ENCODE measurements at places on chromosomes 7 and 10.

DNA sequence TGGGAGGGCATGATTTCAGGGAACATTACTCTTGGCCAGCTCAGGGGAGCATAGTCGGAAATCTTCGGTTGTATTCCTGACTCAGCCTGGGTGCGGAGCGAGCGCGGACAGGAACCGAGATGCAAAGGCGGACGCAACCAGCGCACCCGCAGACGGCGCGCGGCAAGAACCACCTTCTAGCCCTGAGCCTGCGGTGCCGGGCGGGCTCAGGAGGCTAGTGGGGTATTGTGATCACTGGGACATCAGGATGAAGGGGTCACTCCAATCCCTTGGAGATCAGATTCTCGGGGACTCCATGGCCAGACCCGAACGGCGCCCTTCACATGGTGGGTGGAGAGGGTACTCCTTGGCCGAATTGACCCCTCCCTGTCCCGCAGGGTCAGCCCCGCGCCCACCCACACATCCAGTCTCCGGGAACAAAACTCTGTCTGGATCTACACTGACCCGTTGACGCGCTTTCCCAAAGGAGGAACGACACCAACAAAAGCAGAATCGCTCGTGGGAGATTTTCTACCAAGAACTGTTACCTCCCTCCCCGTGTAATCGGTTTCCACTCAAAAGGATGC, 730.5 kb downstream of the ZWINT start:
- DNase-seq, result no peak

DNA sequence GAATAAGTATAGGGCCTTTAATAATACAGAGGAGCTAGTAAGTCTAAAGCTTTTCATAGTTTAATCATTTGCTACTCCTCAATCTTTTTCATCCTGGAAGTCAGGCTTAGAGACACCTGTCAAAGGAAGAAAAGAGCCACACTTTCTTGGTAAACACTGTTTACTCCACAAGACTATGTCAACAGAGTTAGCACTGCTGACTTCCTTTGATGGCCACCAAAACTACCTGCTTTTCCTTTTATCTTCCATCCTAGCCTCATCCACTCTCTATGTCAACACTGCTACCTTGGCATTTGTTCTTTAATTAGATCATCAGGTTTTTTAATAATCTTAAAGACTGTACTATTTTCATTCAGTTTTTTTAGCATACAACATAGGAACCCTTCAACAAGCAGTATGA, 106.2 kb downstream of the ELAPOR2 start:
- no peak for DNase-seq

DNA sequence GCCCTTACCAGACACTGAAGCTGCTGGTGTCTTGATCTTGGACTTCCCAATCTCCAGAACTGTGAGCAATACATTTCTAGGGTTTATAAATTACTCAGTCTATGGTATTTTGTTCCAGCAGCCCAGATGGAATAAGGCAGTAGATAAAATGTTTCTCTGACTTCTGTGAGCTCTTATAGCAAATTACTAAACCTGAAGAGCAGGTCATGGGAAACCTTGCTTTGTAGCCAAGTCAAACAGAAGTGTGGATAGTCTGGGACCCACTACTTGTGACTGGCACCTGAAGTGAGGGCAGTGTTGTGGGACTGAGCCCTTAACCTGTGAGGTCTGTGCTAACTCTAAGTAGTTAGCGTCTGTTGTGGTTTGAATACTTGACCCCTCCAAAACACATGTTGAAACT, 4.6 kb upstream of the TBRG4 start:
- DNase-seq, result no peak

DNA sequence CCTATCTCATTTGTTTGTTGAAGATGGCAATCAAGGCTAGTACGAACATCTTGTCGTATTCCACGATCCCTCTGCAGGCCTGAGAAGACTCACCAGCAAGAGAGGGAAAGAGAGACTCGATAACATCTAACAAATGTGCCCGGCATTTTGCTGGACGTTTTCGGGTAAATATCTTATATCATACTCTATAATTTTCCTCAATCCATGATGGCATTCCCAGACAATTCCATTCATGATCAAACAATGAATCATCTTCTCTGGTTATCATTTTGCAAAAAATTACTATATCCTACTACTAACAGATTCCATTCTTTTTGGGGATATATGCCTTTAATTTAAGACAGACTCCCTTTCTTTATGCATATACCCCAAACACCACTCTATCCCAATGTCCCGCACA, 118.1 kb downstream of the TYW1B start:
- DNase-seq, result no peak

DNA sequence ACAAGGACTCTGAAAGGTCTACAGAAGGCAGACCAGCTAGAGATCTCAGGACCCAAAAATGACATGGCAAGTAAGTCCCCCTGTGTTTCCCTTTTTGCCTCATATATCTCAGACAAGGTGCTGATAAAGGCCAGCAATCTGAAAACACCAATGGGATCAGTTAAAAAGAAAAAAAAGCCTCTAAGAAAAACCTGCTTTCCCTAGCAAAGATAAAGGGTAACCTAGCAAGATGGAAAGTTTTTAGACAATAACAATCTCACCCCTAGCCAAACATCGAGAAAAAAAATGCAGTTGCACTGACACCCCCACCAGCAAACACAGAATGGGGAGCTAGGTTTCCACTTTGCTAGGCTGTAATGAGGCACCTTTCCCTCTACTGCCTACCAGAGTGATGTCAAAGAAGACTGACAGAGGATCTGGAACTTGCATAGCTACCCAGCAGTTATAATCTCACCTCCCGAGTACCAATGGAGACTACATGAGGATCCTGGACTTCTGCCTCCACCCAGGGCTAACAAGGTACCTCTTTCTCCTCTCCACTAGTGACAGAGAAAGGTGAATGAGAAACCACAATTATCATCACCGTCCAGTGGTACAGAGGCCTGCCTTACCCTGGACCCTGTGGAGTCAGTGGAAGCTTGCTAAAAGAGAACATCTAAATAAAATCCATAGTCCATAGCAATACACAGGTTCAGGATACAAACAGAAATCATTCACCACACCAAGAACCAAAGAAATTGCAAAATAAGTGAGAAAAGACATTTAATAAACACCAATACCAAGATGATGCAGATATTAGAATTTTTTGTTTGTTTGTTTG, 240.8 kb downstream of the ARHGAP12 start:
- no peak for DNase-seq

- no peak for DNase-seq
Measured at GRCh38 chr10:128779416-128779815, 653.2 kb upstream of the MKI67 start.

DNA sequence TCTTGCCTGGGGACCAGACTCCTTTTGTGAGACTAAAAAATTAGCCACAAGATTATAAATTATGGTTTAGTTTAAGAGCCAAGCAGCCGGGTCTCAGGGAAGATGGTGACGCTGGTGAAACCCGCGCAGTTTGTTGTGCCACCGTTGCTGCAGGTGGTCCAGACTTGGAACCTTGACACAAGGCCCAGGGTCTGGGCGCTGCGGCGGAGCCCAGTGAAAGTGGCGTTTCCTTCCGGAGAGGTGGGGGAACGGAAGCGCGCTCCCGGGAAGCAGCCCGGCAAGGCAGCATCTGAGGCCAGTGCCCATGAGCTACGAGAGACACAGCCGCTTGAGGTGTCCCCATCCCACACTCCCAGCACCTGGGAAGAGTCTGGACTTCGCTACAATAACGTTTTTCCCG, 131.6 kb downstream of the SKIDA1 start:
- DNase-seq, result no peak

DNA sequence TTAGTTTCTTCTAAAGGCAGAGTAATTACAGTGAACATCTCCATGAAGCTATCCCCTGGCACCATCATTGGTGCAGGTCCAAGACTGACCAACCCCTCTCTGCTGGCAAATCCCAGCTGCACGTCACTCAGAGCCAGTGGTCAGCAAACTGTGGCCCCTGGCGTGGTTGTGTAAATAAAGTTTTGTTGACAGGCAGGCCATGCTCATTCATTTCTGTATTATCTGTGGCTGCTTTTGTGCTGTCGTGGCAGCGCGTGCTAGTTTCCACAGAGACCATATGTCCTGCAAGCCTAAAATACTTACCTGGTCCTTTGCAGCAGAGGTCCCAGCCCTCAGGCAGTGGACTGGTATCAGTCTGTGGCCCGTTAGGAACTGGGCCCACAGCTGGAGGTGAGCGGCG, 117.6 kb upstream of the NPS start:
- DNase-seq, result no peak

DNA sequence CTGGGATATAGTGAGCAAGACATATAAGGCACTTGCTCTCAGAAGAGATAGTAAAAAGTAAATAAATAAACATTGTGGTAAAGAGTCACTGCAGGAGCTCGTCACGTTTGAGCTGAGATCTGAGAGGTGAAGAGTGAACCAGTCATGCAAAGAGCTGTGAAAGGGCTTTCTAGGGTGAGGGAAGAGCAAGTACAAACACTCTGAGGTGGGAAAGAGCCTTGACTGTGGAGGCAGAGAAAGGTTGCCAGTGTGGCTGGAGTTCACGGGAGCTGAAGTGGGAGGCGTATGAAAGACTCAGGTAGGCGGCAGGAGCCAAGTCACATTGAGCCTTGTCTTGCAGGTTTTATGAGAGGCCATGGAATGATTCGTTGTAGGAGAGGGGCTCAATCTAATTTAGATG, 141.0 kb downstream of the C1GALT1 start:
- no peak for DNase-seq

DNA sequence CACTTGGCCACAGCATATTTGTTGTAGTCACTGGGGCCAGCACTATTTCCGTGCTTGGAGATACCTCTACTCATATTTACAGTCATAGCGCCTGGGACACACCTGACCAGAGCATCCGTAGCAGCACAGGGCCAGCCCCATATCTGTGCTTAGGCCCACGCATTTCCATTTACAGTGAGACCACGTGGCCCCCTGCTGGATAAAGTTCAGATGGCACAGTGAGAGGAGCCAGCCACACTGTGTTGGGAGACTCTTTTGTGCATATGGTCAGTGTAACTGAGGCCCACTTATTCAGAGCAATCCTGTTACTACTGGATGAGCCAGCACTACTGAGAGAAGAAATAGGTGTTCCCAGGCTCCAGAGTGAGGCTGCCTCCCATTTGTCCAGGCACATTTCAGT, 455.3 kb downstream of the REEP3 start:
- no peak for DNase-seq

DNA sequence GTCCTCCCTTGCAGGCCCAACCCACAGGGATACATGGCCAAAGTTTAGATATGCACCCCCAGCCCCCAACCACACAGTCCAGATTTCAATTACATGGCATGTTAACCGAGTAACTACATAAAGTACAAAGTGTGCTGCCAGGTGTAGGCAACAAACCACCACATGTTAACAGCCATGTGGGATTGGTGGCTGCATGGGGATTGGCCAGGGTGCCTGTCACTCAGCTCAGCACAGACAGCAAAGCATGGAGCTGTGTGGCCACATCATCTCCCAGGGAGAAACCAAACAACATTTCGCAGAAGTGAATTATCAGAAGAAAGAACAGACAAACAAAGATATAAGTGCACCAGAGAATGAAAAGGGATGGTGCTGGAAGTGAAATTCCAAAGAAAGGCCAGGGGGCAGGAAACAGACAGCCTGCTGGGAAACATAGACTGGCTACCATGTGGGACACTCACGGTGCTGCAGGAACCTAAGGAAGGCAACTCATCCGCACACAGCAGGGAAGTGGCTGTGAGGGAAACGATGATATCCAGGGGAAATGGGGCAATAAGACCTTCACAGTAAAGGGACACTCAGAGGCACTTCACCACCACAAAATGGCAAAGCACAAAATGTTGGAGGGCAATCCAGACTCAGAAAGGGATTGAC, 171.2 kb downstream of the PTPRN2 start:
- DNase-seq, result no peak

GRCh38 chr7:107130487-107131220, 38.1 kb upstream of the HBP1 start:
- DNase-seq, result no peak

DNA sequence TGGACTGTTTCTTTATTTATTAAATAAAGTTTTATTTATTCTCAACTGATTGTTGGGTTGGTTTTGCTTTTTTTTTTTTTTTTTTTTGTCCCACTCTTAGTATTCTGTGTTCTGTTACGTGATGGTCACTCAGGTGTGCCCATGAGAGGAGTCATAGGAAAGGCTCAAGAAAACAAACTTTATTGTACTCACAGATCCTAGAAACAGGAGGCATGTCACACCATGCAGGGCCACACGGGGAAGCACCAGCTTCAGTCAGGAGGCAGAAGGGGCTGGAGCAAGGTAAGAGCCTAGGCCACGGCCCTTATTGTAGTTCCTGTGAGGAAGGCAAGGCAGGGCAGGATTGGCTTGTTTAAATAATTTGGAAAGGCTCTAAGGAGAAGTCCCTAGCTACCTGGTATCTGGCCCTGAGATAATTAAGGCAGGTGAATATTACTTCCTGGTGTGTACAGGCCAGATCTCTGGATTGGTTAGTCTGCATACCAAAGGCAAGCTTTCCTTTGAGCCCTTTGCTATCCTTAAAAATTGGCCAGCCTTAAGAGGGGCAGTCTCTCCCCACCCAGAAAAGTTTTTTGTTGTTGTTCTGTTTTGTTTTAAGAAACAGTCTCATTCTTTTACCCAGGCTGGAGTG, 8.3 kb downstream of the ATOH7 start:
- DNase-seq, result no peak

GRCh38 chr10:106925191-106925590, 239.3 kb downstream of the SORCS1 start:
- DNase-seq, result no peak

- DNase-seq, result no peak
Measured at GRCh38 chr7:3157566-3158287, 114.1 kb upstream of the CARD11 start.
